Psoas muscle (tissue), 8 donors: ENCODE measurements at places on chromosomes 2 and 18. TPM values are rescaled to one million over a fixed set of nuclear protein-coding genes. Genes with fewer than 3 reads are reported as not detected.
A peak's percentile ranks its signal among the peaks of the same experiment; 100 is the strongest.

IL36A gene
- total RNA-seq: not detected

DNA sequence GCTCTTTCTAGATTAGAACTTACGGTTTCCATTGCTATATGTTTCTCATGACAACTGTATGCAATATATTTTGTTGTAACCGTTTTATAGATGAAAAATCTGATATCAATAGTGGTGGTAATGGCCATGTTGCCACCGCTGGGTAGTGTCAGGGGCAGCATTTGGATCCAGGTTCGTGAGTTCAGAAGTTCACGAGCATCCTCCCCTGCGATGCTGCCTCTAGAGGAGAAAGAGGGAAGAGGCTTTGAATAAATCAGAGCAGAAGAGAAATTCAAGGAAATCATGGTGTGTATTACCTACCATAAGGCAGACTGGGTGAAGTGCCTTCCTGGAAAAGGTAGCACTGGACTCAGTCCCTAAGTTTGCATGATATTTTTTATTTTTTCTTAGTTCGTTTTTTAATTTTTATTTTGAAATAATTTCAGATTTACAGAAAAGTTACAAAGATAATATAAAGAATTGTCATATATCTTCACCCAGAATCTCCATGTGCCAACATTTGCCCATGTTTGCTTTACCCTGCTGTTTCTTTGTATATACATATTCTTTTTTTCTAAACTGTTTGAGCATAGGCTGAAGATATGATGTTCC lies 3.3 kb upstream of the ZBTB7C start:
- H3K27ac ChIP-seq: no peak overlapping the region
- H3K27me3 ChIP-seq: no peaks in the 10 kb centered on the region
- no peaks in the 10 kb centered on the region for H3K36me3 ChIP-seq
- no peak for DNase-seq

RNMT gene
- total RNA-seq: 26.0 TPM

DNA sequence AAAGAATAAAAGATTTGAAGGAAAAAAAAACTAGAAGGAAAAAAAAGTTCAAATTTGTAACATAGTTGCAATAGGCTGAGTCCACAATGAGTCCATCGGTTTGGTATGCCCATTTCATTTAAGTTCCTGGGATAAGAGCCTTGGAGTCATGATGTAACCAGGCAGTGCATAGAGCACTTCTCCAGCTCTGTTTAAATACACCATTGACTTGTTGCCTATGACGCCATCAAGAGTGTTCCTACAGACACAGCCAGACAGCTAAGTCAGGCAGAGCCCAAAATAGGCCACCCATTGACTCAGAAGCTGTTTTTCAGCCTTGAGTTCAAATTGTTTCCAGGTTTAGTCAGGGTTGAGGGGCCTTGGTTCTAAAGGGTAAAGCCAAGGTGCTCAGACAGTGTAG lies 44.9 kb downstream of the SOCS6 start:
- no peaks in the 10 kb centered on the region for H3K36me3 ChIP-seq
- peak overlapping the region; percentile 58 for H3K27ac ChIP-seq
- peaks cover 25% of the 10 kb centered on the region for H3K4me1 ChIP-seq
- H3K4me3 ChIP-seq: no peak overlapping the region
- H3K27me3 ChIP-seq: no peaks in the 10 kb centered on the region

MSGN1 gene
- total RNA-seq: not detected

DNA sequence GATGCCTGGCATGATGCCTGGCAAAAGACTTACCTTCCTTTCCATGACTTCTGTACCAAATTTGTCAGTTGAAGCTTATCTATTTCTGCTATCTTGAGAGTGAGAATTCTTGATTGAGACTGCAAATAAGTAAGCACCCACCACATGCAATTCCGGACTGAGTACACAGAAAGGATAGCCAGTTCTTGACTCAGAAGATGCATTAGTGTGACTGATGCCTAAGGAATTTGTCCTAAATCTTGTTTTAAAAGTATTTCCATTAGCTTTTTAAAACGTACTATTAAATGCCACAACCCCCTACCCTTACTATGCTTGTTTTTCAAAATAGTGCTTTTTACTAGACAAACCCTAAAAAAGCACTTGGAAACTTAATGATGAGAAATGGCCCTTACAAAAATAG lies 545 bp downstream of the MPP4 start:
- H3K27me3 ChIP-seq: no peaks in the 10 kb centered on the region
- DNase-seq: no peak
- H3K4me1 ChIP-seq: no peaks in the 10 kb centered on the region
- H3K36me3 ChIP-seq: peaks cover 3% of the 10 kb centered on the region
- no peak overlapping the region for H3K27ac ChIP-seq

CRYBA2 gene
- not detected for total RNA-seq

PRKAG3 gene
- 187 TPM for total RNA-seq

- H3K4me1 ChIP-seq: no peaks in the 10 kb centered on the region
- H3K36me3 ChIP-seq: no peaks in the 10 kb centered on the region
- no peak for DNase-seq
- H3K27ac ChIP-seq: no peak overlapping the region
Observed at GRCh38 chr18:25121442-25121841, 230.5 kb downstream of the ZNF521 start.

- no peaks in the 10 kb centered on the region for H3K27me3 ChIP-seq
- H3K27ac ChIP-seq: no peak overlapping the region
- no peak overlapping the region for H3K4me3 ChIP-seq
- no peak for DNase-seq
- no peaks in the 10 kb centered on the region for H3K4me1 ChIP-seq
- no peaks in the 10 kb centered on the region for H3K36me3 ChIP-seq
Observed at GRCh38 chr18:44562986-44563385, 117.7 kb upstream of the SETBP1 start.

GRCh38 chr2:98907385-98907784 lies 28.6 kb downstream of the CRACDL start:
- no peak overlapping the region for H3K27ac ChIP-seq
- H3K27me3 ChIP-seq: no peaks in the 10 kb centered on the region
- no peak overlapping the region for H3K4me3 ChIP-seq
- peaks cover 20% of the 10 kb centered on the region for H3K4me1 ChIP-seq
- DNase-seq: no peak
- H3K36me3 ChIP-seq: no peaks in the 10 kb centered on the region

DNA sequence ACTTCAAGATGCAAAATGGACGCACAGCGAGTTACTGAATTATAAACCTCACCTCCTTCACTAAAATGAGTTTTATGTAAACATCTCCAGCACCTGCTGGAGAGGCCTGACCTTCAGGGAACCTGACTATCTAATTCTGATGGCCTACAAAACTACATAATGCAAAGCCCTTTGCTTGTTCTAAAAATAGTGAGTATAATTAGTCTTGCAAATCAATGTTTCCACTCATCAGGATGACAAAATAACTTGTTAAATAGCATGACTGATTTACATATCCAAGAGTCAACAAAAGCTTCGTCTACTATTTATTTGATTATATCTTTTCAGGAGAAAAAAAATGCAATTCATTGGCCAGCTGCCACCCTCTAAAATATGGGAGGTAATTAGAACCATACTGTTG lies 326.3 kb upstream of the MC4R start:
- H3K4me1 ChIP-seq: no peaks in the 10 kb centered on the region
- H3K27ac ChIP-seq: no peak overlapping the region
- no peak for DNase-seq
- H3K4me3 ChIP-seq: no peak overlapping the region
- no peaks in the 10 kb centered on the region for H3K36me3 ChIP-seq
- H3K27me3 ChIP-seq: no peaks in the 10 kb centered on the region

PLCL1 gene
- 9.6 TPM for total RNA-seq

CD28 gene
- total RNA-seq: 0.71 TPM

GRCh38 chr2:216081487-216082116 lies at the start of the genes PECR and TMEM169:
PECR (minus strand) TSS chr2:216081809; CDS start chr2:216081741, 68 bp downstream.
TMEM169 (plus strand) TSS chr2:216081919; CDS start chr2:216095964, 14,045 bp downstream.
- H3K4me3 ChIP-seq: peak within 1 kb of the TSS; percentile 76
- no peak within 1 kb of the TSS for H3K27ac ChIP-seq
- no peaks in the 10 kb centered on the region for H3K4me1 ChIP-seq
- no peaks in the 10 kb centered on the region for H3K27me3 ChIP-seq
- no peaks in the 10 kb centered on the region for H3K36me3 ChIP-seq
- peak; percentile 88 for DNase-seq

GRCh38 chr18:69387186-69387585 lies 13.5 kb upstream of the DOK6 start:
- no peaks in the 10 kb centered on the region for H3K36me3 ChIP-seq
- no peak overlapping the region for H3K4me3 ChIP-seq
- no peaks in the 10 kb centered on the region for H3K4me1 ChIP-seq
- H3K27me3 ChIP-seq: no peaks in the 10 kb centered on the region
- H3K27ac ChIP-seq: no peak overlapping the region

DNA sequence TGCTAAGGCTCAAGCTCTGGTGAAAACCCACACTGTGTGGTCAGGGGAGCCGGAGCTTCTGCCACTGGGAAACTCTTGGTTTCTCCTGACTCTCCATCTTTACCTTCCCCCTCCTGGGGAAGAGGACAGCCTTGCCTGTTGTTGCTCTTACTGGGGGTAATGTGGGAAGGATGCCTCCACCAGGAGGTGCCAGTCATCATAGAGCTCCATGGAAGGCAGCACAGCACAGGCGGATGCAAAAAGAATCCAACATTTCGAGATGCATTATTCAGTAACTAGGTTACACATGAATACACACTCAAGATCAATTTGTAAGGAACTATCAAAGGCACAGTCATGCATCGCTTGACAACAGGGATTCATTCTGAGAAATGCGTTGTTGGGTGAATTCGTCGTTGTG lies 322.6 kb downstream of the AFF3 start:
- no peak overlapping the region for H3K4me3 ChIP-seq
- H3K4me1 ChIP-seq: no peaks in the 10 kb centered on the region
- no peaks in the 10 kb centered on the region for H3K36me3 ChIP-seq
- no peak for DNase-seq

DNA sequence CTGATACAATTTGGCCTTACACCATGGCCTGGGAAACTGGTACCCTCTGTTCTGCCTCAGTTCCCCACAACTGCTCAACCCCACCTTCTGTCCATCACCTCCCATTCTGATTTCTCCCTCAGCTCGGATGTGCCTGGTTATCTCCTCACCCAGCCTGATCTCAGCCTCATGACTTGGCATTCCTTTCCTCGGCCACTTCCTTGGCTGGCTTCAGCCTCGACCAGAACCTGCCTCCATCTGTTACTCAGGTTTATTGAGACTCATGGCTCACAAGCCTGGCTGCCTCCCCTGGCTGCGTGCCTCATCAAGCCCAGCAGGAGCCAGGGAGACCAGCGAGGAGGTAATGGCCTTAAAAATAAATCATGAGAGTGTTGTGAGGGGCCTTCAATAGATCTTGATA lies 356.2 kb upstream of the SPRED2 start:
- H3K36me3 ChIP-seq: no peaks in the 10 kb centered on the region
- DNase-seq: no peak
- H3K4me1 ChIP-seq: no peaks in the 10 kb centered on the region
- no peak overlapping the region for H3K4me3 ChIP-seq
- H3K27ac ChIP-seq: no peak overlapping the region

- no peaks in the 10 kb centered on the region for H3K27me3 ChIP-seq
- DNase-seq: no peak
- no peak overlapping the region for H3K27ac ChIP-seq
- no peak overlapping the region for H3K4me3 ChIP-seq
- peaks cover 12% of the 10 kb centered on the region for H3K4me1 ChIP-seq
Observed at GRCh38 chr2:27131429-27131828, 3.0 kb downstream of the PREB start.

DNA sequence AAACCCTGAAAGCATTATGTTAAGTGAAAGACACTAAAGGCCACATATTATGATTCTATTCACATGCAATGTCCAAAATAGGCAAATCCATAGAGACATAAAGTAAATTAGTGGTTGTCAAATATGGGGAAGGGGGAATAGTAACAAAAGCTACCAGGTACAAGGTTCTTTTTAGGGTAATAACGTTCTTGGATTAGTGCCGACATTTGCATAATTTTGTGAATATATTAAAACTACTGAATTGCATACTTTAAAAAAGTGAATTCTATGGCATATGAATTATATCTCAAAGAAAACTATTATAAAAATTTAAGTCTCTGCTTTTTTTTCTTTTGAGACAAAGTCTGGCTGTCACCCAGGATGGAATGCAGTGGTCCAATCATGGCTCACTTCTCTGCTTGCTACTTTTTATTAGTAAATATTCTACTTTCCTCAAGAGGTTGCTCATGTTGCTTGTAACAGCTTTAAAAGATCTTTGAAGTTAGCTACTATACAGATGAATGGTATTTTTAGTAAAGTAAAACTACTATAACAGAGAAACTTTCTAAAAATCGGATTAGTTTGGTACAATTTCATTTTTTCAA lies 2.5 kb downstream of the SESTD1 start:
- DNase-seq: no peak
- no peak overlapping the region for H3K4me3 ChIP-seq
- no peak overlapping the region for H3K27ac ChIP-seq
- H3K4me1 ChIP-seq: peaks cover 9% of the 10 kb centered on the region
- no peaks in the 10 kb centered on the region for H3K27me3 ChIP-seq

GRCh38 chr2:77119333-77119732 lies 402.8 kb downstream of the LRRTM4 start:
- H3K27me3 ChIP-seq: no peaks in the 10 kb centered on the region
- H3K4me3 ChIP-seq: no peak overlapping the region
- H3K36me3 ChIP-seq: no peaks in the 10 kb centered on the region
- H3K4me1 ChIP-seq: no peaks in the 10 kb centered on the region
- no peak overlapping the region for H3K27ac ChIP-seq
